Inflammatory macrophage treated with lipopolysaccharide for 1 hour (primary cell): ENCODE measurements at places on chromosomes 4 and X.

DNA sequence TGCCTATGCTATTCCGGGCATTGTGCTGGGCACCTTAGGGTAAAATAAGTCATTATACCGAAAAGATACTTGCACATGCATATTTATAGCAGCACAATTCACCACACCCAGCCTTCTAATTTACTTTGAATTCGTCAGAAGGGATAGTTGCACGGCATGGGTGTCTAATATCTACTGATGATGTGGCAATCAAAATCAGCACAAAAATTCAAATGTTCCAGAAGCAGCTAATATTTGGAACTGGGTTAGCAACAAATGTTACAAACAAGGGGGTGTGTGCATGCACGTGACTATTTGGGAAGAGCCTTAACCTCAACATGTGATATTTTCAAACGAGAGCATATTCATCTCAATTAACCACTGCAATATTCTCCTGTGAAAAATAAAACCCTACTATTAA, 79.7 kb upstream of the PRSS48 start:
- DNase-seq, result no peak

- no peak for DNase-seq
These were observed 71.6 kb downstream of the SH3RF1 start for GRCh38 chr4:169199184-169199583.

- DNase-seq, result no peak
These were observed 30.6 kb upstream of the IL9R start for GRCh38 chrX:155966876-155967275.

DNA sequence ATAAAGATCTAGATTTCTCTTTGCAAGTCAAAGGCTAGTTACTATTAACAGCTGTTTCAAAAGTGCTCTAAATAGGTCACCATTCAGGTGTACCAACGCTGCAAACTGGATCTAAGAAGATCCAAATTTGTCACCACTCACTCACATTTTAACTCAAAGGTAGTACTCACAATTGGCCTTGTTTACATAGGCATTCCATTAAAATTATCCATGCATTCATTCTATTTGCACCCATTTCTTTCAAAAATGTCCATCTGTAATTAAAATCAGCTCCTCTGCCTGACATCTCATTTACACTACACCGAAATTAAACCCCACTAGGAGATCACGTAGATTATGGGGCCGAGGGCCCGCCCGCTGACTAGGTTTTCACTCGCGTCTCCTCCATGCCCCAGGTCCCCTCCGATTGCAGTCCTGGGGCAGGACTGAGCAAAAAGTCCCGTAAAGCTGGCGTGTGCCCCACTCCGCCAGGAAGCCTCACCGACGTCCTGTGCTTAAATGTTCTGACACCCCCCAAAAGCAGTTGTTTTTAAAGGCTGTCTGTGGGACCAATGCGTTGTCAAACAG, 1.3 kb upstream of the ING2 start:
- no peak for DNase-seq

DNA sequence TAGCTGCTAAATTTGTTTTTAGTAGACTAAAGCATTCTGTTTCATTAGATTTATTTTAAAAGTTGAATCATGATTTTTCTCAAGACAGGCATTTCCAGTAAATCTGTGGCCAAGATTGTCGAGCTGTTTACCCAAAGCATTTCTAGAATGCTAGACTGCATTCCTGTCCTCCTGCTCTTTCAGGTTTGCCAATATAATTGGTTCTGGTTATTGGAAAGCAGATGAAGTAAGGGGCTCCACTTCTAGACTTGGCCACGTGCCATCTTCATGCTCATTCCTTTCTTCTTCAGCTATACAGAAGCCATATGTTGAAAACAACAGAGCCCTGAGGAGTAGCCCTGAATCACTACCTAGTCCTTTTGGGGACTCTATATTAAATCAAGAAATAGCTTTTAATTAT, 62.5 kb downstream of the PGRMC2 start:
- DNase-seq, result no peak

DNA sequence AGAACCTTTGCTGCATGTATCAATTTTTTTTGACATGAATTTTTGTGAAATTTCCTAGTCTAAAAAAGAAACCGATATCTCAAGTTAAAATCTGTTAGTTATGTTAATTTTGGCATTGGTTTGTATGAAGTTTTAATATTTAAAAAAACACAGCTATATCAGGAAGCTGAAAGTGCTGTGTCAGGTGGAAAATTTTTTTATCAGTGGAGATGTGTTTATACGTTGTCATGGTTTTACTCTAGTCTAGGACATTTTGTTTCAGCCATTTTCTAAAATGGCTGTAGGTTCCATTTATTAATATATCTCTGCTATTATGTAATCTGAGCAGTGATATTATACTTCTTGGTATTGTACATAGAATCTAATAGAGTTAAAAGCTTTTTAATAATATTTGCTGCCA, 34.2 kb downstream of the OCRL start:
- DNase-seq, result no peak

- no peak for DNase-seq
These were observed 524.2 kb downstream of the IQCM start for GRCh38 chr4:149291463-149291862.

GRCh38 chrX:77167993-77168392, 279.2 kb upstream of the FGF16 start:
- no peak for DNase-seq

DNA sequence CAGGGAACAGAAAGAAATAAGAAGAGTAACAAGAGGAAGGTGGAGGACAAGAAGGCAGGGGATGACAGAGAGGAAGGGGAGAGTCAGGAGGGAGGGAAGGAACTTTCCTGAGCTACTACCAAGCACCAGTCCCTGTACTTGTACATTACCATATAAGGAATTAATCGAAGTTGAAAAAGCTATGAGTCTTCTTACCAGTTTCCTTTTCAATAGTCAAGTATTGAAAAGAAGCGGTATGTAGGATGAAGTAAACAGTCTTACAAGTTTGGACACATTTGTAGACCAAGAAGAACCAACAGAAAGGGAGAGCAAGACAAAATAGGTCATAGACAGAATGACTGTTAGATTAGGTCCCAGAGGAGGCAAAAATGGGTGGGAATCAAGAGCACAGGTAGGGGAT, 629.7 kb upstream of the DIPK2B start:
- no peak for DNase-seq

- DNase-seq, result no peak
These were observed 11.8 kb upstream of the SMIM43 start for GRCh38 chr4:121776610-121777401.

- no peak for DNase-seq
These were observed 73.2 kb downstream of the PAK3 start for GRCh38 chrX:111169141-111169540.

- no peak for DNase-seq
These were observed 35.9 kb upstream of the PPM1K start for GRCh38 chr4:88320224-88320779.

DNA sequence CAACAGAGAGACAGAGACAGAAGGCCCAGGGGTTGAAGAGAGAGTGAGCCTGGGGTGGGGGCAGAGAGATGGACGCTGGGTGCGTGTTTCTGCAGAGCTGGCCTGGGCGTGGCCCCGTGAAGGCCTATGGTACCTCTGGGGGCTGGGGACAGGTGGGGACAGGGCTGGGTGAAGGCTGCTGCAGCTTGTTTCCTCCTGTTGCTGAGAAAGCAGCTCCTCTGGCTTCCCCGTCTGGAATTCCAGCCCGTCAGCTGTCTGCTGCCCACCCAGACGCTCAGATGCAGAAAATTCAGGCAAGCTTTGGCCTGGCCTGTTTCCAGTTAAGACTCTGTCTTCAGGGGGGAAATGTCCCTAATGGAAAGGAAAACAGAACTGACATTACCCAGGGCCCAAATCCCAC, 76.8 kb upstream of the PSAPL1 start:
- DNase-seq, result no peak

GRCh38 chr4:57076646-57077045, 33.5 kb downstream of the IGFBP7 start:
- DNase-seq, result no peak

- peak; percentile 89 for DNase-seq
These were observed 16.9 kb downstream of the CYBB start for GRCh38 chrX:37796805-37797204.

DNA sequence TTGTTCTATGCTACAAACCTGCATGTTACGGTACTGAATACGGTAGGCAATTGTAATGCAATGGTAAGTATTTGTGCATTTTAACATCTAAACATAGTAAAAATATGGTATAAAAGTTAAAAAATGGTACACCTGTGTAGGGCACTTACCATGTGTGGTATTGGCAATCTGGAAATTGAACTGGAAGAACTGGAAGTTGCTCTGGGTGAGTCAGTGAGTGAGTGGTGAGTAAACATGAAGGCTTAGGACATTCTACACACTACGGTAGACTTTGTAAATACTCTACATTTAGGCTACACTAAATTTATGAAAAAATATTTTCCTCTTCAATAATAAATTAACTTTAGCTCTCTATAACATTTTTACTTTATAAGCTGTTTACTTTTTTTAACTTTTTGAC, 78.9 kb downstream of the RRAGB start:
- DNase-seq, result no peak

DNA sequence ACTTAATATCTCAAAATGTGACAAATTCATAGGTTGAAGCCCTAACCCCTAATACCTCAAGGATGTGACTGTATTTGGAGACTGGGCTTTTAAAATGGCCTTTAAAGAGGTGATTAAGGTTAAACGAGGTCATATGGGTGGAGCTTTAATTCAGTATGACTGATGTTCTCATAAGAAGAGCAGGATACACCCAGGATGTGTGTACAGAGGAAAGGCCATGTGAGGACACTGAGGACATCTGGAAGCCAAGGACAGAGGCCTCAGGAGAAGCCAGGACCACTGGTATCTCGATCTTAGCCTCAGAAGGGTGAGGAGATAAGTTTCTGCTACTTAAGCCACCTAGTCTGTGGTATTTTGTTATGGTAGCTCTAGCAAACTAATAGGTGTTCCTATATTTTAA, 49.0 kb upstream of the SHISA3 start:
- no peak for DNase-seq

DNA sequence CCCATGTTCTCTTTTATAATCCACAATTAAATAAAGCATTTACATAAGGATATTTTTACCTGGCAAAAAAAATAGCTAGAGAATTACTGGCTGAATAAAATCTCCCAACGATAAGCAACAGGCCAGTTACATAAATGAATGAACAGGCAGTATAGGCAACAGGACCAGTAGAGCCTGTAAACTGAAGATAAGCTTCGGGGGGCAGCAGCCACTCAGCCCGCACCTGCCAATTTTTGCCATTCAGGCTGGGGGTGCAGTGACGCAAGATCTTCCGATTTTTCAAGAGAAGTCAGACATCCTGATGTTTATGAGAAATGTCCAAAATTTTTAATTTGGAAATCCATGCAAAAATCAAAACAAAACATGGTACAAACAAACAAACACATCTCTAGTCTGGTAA, 49.0 kb upstream of the CDKN2AIP start:
- no peak for DNase-seq

DNA sequence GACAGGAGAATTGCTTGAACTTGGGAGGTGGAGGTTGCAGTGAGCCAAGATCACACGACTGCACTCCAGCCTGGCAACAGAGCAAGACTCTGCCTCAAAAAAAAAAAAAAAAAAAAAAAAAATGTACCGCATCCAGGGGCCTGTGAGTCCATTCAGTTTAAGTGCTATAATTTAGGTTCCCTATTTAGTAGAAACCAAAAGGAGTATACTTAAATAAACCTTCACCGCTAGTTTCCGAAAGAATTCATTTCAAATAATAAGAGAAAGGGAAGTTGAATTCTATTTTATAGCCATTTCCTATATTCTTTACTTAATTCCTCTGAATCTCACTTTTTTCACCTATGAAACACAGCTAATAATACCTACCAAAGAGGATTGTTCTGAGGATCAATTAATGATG, 20.8 kb upstream of the LRBA start:
- no peak for DNase-seq

- DNase-seq, result peak; percentile 70
These were observed 17.7 kb downstream of the SLC10A6 start for GRCh38 chr4:86831262-86832130.

GRCh38 chr4:113064244-113064643, 14.8 kb downstream of the ANK2 start:
- no peak for DNase-seq

- no peak for DNase-seq
These were observed 960.5 kb upstream of the IGFBP7 start for GRCh38 chr4:58070726-58071125.

- DNase-seq, result no peak
These were observed 542.4 kb upstream of the DIPK2B start for GRCh38 chrX:45743081-45743533.

GRCh38 chr4:2289311-2289954, 27.5 kb upstream of the MXD4 start:
- no peak for DNase-seq

GRCh38 chr4:82770607-82771006, 28.0 kb downstream of the SCD5 start:
- no peak for DNase-seq

GRCh38 chr4:142922720-142923119, 76.6 kb upstream of the INPP4B start:
- DNase-seq, result no peak

GRCh38 chr4:185735866-185736400, 76.1 kb downstream of the SORBS2 start:
- DNase-seq, result no peak

- no peak for DNase-seq
These were observed 83.8 kb upstream of the ZIC3 start for GRCh38 chrX:137482136-137482535.

- DNase-seq, result no peak
These were observed 146.8 kb upstream of the IL1RAPL2 start for GRCh38 chrX:104419211-104419610.

GRCh38 chr4:26281881-26282280, 38.9 kb upstream of the RBPJ start:
- DNase-seq, result no peak

GRCh38 chr4:141645611-141646340, 9.4 kb downstream of the IL15 start:
- DNase-seq, result peak; percentile 81

DNA sequence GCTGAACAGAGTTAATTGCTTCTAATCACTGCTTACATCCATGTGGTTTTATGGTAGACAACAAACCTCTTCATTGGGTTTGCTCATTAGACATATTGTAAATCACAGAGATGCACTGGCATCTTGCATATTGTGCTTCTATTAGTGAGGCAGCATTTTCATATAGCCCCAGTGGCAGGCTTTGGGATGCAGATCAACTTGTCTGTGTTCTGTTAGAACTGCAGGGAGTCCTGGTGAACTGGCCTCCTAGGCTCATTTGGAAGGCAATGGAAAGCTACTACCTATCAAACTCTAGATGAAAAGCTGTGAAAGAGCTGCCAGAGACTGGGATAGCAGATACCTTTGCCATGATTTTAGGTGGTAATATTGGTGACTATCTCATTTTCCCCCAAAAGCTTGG, 108.8 kb downstream of the NAA11 start:
- DNase-seq, result no peak

- DNase-seq, result no peak
These were observed 207.9 kb upstream of the FAM241A start for GRCh38 chr4:111937368-111937767.
